Activated T-cell treated with anti-CD3 and anti-CD28 coated beads for 4 hours (primary cell): ENCODE measurements at places on chromosomes 1 and 21.

DNA sequence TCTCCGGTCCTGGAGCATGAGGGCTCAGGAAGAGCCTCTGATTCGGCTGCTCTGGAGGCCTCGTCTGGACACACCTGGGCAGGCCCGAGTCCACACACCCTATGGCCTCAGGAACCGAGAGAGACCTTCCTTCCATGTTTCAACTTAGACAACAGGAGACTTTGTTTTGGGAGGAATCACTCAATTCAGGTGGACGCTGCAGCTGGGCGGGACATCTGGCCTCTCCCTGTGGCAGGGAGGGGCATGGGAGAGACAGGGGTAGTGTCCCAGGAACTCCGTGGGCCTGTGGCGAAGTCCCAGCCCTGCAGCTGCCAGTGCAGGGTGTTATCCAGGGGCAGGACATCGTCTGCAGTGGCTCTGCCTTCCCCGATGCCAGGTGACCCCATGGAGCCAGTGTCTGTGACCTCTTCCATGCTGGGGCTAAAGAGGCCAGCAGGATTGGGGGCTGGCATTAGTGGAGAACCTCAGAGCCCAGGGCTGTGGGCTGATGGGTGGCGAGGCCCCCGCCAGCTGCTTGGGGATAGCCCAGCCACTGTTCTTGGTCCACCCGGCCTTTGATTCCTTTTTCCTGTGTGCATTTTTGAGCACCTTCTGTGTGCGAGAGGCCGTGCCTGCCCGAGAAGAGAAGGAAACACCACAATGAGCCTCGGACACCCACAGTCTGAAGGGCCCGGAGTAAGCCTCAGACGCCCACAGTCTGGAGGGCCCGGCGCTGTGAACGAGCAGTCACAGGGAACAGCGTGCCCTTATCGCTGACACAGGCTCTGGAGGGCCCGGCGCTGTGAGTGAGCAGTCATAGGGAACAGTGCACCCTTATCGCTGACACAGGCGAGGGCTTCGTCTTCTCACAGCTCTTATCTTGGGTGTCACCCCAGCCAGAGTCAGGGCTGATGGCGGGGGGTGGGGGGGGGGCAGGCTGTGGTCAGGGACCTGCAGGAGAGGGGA, 6.2 kb downstream of the COL18A1 start:
- DNase-seq: no peak

DNA sequence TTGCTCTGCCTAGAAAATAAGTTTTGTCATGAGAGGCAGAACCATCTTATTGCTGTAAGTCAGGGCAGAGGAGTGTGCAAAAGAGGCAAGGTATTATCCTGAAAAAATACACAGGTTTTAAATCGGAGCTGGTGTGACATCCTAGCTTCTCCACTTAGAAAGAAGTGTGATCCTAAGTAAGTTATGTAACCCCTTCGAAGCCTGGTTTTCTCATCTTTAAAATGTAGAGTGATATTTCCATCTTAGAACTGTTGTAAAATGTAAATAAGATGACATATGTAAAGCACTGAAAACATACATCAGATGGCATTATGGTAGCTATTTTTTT, 65.1 kb downstream of the IER5 start:
- DNase-seq: no peak

- DNase-seq: no peak
These were observed 115.0 kb downstream of the TMEM53 start for GRCh38 chr1:44559330-44559729.

GRCh38 chr1:6052543-6053205, 7.0 kb downstream of the KCNAB2 start:
- peak; percentile 20 for DNase-seq

DNA sequence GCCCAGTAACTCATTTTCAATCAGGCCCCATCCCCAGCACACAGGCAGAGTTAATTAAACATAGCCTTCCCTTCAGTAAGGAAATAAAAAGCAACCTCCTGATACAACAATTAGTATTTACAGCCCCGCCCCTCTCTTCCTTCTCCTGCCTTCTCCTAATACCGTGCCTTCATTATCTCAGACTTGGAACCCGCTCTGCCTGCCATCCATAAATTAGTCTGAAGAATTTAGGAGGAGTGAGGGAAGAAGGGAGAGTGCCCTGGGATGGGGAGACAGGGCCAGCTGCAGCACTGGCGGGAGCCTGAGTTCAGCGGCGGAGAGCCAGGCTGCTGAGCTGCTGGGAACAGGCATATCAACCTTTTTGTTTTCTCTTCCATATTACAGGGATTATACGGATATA, 172.8 kb downstream of the ACTL8 start:
- no peak for DNase-seq

DNA sequence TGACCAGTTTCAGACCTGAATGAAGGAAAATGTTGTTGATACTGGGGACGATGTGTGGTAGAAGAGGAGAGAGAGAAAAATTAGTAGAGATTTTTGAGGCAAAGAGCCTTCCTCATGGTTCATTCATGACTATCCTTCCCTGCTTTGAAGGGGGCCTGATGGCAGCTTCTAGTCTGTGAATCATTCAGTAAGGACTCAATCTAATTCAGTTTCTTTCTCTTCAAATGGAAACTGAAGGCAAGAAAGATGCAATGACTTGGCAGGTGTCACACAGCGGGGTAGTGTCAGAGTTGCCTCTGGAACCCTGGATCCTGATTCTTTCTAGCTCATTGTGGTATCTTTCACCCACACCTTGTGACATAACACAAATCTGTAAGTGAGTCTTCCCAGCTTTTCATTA, 14.9 kb upstream of the CD5L start:
- DNase-seq: no peak

- no peak for DNase-seq
These were observed 25.0 kb downstream of the MTARC1 start for GRCh38 chr1:220811695-220812094.

DNA sequence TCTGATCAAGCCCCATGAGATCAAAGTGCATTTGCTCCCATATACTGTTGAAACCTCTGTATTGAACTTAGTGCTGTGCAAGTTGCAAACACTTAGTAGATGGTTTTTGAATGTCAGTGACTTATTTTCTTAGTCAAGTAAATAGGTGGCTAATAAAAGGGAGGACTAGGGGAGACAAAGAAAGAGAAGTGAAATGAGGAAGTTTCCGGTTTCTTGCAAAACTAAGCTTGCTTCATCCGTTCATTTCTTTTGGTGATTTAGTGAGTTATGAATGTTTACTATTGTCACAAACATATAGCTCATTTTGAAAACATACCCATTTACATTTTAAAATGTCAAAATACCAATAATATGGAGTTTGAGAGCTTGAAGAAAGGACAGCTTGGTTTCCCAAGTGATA, 23.0 kb downstream of the ADAMTS5 start:
- DNase-seq: no peak

DNA sequence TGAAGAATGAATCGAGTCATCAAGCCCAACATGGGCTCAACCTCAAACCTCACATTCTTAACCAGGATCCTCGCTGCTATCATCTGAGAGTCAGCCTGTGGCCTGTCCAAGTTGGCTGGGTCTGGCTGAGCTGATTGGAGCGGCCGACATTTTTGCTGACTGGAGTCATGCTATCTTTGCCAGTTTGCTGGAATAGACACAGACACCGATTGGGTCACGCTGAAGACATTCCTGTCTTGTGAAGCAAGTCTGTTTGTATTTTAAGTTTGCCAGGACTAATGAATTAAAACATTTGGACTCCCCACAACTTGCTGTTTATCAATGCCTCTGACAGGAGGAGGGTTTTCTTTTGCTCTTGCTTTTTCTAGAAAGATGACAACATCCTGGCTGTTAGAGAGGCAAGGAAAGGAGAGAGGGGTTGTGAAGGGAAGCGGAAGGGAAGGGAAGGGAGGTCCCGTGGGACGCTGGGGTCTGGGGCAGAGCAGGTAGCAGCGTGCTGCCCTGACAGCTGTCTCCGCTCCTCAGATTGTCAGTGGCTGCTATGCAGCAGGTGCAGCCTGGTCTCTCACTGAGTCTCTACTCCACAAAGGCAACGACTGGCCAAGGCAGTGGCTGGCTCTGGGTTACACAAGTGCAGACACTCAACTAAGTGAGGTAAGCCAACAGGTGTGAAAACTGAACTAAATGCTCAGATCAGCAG, at the start of gene MAP3K7CL:
Gene MAP3K7CL, plus strand, starts transcription at position 375 of the 700 bp plus-strand sequence. CDS start 2,701 bp downstream, outside the sequence.
- DNase-seq: no peak

GRCh38 chr1:18470671-18471355, 9.9 kb upstream of the KLHDC7A start:
- DNase-seq: no peak

DNA sequence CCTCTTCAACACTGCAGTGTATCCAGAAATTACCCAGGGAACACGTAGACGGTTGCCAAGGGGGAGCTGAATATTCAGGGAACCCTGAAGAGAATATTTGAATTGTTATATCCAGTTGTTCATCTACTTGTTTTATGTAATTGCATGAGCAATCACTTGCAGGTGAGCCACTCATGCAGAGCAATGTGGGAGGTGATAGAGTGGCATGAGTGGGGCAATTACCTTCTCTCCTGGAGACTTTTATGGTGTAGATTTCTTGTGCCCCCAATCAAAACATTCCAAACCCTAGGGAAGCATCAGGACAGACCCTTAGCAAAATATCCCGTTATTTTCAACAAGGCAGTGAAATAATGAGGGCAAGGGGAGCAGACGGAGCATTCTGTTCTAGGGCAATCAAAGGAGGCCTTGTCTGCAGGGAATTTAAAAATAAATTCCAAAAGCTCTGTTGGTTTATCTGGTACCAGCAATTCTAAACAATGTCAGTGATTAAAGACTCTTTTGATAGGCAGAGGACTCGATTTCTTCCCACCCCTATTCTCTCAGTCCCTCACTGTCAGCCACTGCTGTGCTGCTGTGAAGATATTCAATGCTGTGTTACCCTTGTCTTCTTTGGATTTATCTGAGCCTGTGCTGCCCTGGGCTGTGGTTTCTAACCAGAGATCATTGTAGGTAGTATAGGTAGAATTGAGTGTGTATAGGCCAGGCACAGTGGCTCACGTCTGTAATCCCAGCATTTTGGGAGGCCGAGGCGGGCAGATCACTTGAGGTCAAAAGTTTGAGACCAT, 180.2 kb upstream of the MAP1LC3C start:
- DNase-seq: no peak

GRCh38 chr1:99943223-99943794, 26.5 kb upstream of the SLC35A3 start:
- DNase-seq: no peak

GRCh38 chr1:155226910-155227260, 18.4 kb downstream of the MTX1 start:
- no peak for DNase-seq

GRCh38 chr1:225999912-226000337, 782 bp upstream of the SDE2 start:
- DNase-seq: no peak

DNA sequence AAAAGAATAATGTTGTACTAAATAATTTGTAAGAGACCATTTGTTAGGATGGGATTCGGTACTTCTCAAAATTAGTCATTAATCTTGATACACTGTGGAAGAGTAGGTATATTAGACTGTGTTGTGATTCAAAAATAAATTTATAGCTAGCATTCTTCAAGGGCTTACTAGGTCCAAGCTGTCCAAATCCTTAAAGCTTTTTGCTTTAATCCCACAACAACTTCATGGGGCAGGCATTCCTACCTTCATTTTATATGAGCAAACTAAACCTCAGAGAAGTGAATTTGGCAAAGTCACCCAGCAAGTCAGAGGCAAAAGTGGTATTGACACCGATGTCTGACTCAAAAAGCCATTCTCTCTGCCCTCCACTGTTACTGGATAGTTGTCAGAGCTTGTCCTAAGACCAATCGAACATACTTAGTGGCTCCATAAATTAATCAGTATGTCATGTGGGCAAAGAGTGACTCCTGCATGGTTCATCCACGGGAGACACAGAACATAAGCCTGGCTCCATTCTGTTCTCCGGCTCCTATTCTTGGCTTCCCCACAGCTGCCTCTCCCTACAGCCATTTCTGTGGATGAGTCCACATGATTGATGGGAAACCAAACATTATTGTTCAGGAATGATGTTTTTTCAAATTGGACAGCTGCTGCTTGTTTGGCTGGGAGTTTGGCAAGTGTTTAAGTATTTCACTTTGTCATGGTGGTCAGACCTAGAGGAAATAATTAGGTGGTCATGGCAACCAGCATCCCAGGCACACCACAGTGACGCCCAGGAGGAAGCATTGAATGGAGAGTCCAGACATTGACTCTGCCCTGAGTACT, 133.4 kb upstream of the FGGY start:
- DNase-seq: no peak

- DNase-seq: no peak
These were observed 45.5 kb upstream of the RASAL2 start for GRCh38 chr1:178048426-178048825.

DNA sequence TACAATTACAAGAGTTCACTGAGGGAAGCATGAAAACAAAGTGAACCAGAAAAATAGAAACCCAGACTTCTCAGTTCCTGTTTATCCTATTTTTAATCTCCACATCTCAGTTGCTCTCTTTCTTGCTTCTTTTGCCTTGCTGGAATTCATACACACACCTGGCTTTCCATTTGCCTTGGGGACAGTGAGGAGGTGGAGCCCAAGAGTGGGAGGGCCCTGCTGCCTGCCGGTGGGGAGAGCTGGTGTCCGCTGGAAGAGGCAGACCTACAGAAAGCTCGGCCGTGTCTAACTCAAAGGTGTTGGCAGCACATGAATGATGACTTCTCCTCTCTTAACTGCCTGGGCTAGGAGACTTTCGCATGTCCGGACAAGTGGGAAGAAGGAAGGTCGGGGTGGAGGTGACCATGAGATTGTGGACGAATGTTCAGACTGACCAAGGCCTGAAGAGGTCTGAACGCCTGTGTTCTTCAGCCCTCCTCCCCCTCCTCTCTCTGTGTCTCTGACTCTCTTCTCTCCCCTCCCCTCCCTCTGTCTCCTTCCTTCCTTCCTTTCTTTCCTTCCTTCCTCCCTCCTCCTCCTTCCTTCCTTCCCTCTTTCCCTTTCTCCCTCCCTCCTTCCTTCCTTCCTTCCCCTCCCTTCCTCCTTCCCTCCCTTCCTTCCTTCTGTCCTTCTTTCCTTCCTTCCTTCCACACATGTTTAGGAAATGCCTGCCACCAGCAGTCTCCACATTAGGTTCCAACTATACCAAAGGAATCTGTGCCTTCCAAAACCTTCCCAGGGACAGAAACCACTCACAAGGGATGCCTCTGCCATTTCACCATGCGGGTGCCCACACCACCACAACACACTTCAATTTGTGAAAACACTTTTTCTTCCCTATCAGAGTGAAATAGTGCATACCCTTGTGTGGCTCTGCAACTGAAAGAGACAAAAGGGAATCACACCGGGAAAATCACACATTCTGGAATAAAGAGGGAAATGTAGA, 157.3 kb upstream of the RUNX1 start:
- no peak for DNase-seq

- DNase-seq: no peak
These were observed 27.3 kb upstream of the PADI1 start for GRCh38 chr1:17177651-17178050.

- no peak for DNase-seq
These were observed 102.6 kb upstream of the ZNF644 start for GRCh38 chr1:91124290-91124985.

- DNase-seq: no peak
These were observed 539.4 kb downstream of the KIF26B start for GRCh38 chr1:245693941-245694752.

DNA sequence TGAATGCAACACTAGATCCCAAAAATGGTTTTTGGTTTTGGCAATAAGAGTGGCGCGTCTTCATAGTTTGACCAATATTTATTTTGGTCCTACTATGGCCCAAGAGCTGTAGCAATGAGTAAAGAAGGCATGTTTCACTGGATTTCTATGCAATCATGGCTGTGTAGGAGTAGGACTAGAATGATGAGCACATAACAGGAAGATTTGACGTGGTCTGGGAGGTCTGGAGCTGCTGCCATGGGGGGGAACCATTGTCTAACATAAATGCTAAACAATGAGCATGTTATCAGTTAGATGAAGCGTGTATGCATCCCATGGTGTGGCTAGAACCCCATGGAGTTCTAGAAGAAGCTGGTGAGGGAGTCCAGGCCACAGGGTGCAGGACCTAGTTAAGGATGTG, 38.3 kb downstream of the OLIG1 start:
- DNase-seq: no peak

GRCh38 chr1:93638981-93639380, 42.7 kb downstream of the BCAR3 start:
- no peak for DNase-seq
